ENCODE measurements at places on chromosomes 7 and 10. TPM values are rescaled to one million over a fixed set of nuclear protein-coding genes. Genes with fewer than 3 reads are reported as not detected.
A peak's percentile ranks its signal among the peaks of the same experiment; 100 is the strongest.

DNA sequence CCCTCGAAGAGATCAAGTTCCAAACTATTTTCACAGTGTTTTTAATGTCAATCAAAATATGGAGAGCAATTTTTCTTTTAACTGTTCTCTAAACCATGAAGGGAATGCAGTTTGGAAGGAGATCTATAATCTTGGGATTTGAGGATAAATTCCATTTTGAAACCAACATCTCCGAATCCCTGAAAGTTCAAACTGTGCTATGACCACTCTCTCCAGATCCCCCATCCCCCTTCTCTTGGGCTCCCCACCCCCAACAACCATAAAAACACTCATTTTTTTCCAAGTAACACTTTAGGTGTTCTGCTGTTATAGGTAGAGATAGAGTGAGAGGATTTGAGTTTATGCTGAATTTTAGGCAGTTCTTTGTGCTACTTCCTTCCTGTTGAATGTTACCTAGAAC lies 1.7 kb downstream of the CALD1 start:
- H3K4me3 ChIP-seq, result peak overlapping the region; percentile 41
- no peaks in the 10 kb centered on the region for H3K27me3 ChIP-seq
- DNase-seq, result no peak
- peaks cover 8% of the 10 kb centered on the region for H3K4me1 ChIP-seq

DNA sequence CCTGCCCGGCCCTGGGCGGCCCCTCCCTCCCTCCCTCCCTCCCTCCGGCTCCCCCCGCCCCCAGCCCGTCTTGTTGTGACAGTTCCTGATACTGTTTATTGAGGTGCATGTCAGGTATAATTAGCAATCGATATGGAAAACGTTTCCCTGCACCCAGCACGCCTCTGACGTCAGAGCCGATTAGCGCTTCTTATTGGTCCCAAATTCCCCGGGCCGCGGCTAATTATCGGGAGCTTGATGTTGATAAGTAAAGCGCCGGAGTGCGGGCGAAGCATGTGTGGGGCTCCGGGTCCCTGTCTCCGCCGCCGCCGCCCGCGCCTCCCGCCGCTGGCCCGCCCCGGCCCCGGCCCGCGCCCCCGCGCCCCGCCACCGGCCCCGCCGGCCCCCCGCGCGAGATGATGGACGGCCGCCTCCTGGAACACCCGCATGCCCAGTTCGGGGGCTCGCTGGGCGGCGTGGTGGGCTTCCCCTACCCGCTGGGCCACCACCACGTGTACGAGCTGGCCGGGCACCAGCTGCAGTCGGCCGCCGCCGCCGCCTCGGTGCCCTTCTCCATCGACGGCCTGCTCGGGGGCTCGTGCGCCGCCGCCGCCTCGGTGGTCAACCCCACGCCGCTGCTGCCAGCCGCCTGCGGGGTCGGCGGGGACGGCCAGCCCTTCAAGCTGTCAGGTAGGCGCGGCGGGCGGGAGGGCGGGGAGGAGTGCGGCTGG lies at the start of gene UNCX:
UNCX (plus strand) TSS at position 250 of the 710 bp plus-strand sequence; CDS start at position 396, 146 bp downstream.
- no peak within 1 kb of the TSS for H3K4me3 ChIP-seq
- H3K4me1 ChIP-seq, result peaks cover 7% of the 10 kb centered on the region
- H3K36me3 ChIP-seq, result no peaks in the 10 kb centered on the region
- peaks cover 84% of the 10 kb centered on the region for H3K27me3 ChIP-seq

DNA sequence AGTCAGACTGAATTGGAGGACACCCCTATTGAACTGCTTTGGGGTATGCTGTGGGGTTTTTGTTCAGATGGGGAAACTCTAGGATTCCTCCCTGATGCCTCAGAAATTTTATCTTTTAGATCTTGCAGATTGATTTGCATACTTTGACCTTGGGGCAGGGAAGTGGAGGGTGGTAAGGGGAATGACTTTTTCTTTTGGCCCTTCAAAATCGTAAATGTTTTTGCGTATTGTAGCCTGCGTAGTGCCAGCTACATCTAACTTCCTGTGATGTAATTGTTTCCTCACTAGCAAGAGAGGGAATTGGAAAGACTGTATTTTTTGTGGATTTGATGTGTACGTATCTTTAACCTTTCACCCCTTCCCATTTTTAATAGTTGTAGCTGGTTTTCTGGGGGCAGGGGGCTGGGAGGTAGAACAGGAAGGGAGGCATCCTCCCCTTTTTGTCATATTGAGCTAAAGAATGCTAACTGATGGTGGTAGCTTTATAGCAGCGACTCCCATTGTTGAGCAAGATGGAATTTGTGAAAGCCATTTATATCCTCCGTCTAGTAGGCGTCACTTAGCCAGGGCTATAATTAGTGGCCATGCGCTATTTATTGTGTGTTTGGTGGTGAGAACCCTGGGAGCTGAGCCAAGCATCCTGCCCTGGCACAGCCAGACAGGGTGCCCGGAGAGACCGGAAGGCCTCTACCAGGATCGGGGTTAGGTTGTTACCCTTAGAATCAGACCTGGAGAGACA lies 11.3 kb downstream of the DUSP5 start:
- H3K36me3 ChIP-seq, result peaks cover 2% of the 10 kb centered on the region
- H3K4me1 ChIP-seq, result peaks cover 28% of the 10 kb centered on the region
- DNase-seq, result no peak
- no peaks in the 10 kb centered on the region for H3K27me3 ChIP-seq

GRCh38 chr7:4857189-4857588 lies 4.6 kb downstream of the PAPOLB start:
- H3K4me3 ChIP-seq, result no peak overlapping the region
- H3K36me3 ChIP-seq, result no peaks in the 10 kb centered on the region
- H3K4me1 ChIP-seq, result peaks cover 3% of the 10 kb centered on the region
- no peak overlapping the region for H3K27ac ChIP-seq
- peaks cover 8% of the 10 kb centered on the region for H3K27me3 ChIP-seq

GRCh38 chr10:127576051-127576450 lies 26.9 kb downstream of the NPS start:
- no peaks in the 10 kb centered on the region for H3K36me3 ChIP-seq
- peaks cover 11% of the 10 kb centered on the region for H3K4me1 ChIP-seq
- DNase-seq, result no peak
- no peak overlapping the region for H3K4me3 ChIP-seq
- H3K27me3 ChIP-seq, result peaks cover 2% of the 10 kb centered on the region
- no peak overlapping the region for H3K27ac ChIP-seq

DNA sequence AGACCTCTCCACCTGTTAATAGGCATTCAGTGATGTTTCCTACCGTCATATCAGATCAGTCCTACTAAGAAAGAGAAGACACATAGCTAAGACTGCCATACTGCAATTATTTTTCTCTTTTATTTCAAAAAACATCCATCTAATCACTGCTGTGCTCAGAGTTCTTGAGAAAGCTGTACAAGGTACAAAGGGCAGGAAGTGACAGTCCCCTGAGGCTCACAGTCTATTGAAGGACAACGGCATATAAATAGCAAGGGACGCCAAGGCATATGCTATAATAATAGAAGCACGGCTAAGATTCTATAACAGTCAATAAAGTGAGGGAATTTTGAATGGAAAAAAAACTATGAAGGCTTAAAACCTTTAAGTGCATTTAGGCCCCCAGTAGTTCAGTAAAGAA lies 415.3 kb upstream of the NRP1 start:
- H3K4me3 ChIP-seq, result no peak overlapping the region
- H3K27me3 ChIP-seq, result no peaks in the 10 kb centered on the region
- H3K4me1 ChIP-seq, result peaks cover 5% of the 10 kb centered on the region
- no peaks in the 10 kb centered on the region for H3K36me3 ChIP-seq

DNA sequence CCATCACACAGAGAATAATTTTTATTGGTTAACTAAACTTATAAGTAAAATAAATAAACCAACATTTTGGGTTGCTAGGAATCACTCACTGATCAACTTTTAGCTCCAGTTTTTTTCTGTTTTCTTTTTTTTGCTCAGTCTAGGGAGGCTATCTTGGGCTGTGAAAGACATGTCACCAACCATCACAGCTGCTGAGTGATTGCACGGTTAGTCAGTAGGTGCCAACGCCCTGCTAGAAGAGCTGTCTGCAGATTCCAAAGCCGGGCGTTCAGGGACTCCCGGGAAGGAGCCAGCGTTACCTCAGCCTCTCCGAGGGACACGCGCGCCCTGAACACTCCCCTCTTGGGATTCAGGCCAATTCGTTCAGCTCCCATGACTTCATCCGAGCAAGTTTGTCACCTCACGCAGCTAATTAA lies 604 bp upstream of the STAM start:
- H3K4me1 ChIP-seq, result peaks cover 6% of the 10 kb centered on the region
- no peaks in the 10 kb centered on the region for H3K36me3 ChIP-seq
- peak overlapping the region; percentile 99 for H3K27ac ChIP-seq
- no peaks in the 10 kb centered on the region for H3K27me3 ChIP-seq

DNA sequence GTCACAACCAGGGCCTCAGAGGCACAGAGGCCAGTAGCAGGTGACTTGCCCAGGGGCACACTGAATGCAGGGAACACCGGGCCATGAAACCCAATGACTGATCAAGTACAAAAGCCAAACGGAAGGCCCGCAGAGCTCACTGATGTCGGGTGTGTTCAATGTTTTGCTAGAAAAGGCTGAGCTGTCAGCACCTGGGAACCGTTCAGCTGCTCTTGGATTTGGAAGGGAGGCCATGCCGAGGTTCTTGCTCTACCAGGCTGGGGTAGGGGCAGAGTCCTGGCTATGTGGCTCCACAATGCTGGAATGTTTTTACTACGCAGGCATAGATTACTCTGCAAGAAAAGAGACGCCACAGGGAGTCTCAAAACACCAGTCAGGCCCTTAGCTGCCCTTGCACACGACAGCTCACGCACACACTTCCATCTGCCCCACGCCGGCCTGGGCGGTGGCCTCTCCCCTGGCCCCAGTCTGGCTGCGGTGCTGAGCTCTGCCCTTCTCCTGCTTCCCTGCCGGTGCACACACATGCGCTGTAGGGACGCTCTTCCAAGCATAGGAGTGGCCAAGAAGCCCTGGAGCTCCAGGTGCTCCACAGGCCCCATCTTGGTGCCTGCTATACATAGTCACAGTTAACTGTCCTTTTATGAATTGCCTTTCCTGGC lies 79.9 kb downstream of the ZRANB1 start:
- H3K27ac ChIP-seq, result peak overlapping the region; percentile 88
- no peaks in the 10 kb centered on the region for H3K27me3 ChIP-seq
- H3K4me3 ChIP-seq, result no peak overlapping the region
- peaks cover 18% of the 10 kb centered on the region for H3K36me3 ChIP-seq
- DNase-seq, result no peak

- H3K36me3 ChIP-seq, result no peaks in the 10 kb centered on the region
- peaks cover 13% of the 10 kb centered on the region for H3K4me1 ChIP-seq
- no peak overlapping the region for H3K4me3 ChIP-seq
- DNase-seq, result no peak
- H3K27ac ChIP-seq, result no peak overlapping the region
These were observed 702.8 kb downstream of the INHBA start for GRCh38 chr7:41000042-41000441.

DNA sequence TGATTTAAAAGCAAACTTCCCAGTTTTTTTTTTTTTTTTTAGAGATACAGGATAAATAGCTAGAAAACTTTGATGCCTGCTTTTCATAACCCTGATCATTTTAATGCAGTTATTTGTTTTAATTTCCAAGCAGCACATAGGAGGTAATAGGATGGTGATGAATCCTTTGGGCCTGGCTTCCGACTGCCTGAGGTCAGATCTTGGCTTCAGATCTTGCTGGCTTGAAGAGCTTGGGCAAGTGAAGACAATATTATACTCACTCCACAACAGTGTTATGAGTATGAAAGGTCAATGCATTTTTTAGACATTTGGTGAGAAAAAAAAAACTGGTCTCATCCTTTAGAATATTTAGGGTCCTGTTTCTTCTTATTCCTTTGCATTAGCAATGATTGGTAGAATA lies 124.8 kb upstream of the PRKCQ start:
- DNase-seq, result peak; percentile 41
- no peak overlapping the region for H3K4me3 ChIP-seq
- no peaks in the 10 kb centered on the region for H3K36me3 ChIP-seq
- H3K27ac ChIP-seq, result no peak overlapping the region

- peak; percentile 50 for DNase-seq
- H3K27me3 ChIP-seq, result no peaks in the 10 kb centered on the region
- H3K27ac ChIP-seq, result no peak overlapping the region
- no peak overlapping the region for H3K4me3 ChIP-seq
These were observed 3.4 kb downstream of the GPR85 start for GRCh38 chr7:113083132-113083815.

ADRB1 gene
- 0.09 TPM for total RNA-seq

TMEM273 gene
- total RNA-seq, result 9.5 TPM

NRAP gene
- 14.6 TPM for total RNA-seq

OR2A12 gene
- not detected for total RNA-seq

All from muscle of leg (tissue), 16 donors.